ENCODE measurements at places on chromosomes 7 and 10.

DNA sequence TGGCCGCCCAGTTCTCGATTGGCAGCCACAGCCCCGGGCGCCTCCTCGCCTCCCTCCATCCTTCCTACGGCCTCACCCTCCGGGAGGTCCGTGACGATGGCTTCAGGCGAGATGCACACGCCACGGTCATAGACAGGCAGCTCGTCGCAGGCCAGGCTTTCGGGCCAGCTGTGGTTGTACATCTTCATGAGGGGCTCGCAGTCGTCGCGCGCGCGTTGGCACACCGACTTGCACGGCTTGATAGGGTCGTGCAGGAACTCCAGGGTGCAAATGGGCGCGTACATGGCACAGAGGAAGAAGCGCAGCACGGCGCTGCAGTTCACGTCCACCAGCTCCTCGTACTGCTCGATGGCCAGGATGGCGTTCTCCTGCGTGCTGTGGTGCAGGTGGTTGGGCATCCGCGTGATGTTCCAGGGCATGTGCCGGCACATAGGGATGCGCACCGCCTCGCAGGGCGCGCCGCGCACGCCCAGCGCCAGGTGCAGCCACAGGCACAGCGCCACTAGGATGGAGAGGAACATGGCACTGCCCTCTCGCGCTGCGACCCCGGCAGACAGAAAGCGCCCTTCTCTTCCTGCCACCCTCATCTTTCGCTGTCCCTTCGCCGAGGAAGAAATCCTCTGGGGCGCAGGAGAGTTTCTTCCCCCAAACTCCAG lies 472 bp downstream of the SFRP4 start:
- no peaks in the 10 kb centered on the region for H3K36me3 ChIP-seq
- no peak overlapping the region for H3K27ac ChIP-seq
- H3K27me3 ChIP-seq, result no peaks in the 10 kb centered on the region
- H3K4me1 ChIP-seq, result peaks cover 4% of the 10 kb centered on the region

DNA sequence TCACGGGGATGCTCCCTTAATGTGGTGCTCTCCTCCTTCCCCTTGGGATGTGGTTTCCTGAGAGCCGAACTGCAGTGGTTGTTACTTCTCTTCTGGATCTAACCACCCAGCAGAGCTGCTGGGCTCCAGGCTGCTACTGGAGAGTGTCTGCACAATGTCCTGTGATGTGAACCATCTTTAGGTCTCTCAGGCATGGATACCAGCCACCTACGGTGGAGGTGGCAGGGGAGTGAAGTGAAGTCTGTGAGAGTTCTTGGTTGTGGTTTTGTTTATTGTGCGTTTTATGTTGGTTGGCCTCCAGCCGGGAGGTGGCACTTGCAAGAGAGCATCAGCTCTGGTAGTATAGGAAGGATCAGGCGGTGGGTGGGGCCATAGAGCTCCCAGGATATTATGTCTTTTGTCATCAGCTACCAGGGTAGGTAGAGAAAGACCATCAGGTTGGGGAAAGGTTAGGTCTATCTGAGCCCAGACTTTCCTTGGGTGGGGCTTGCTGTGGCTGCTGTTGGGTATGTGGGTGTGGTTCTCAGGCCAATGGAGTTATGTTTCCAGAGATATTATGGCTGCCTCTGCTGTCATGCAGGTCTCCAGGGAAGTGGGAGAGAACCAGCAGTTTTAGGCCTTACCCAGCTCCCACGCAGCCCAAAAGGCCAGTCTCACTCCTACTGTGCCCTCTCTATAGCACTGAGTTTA lies 87.9 kb downstream of the KIF20B start:
- no peaks in the 10 kb centered on the region for H3K4me1 ChIP-seq
- H3K36me3 ChIP-seq, result no peaks in the 10 kb centered on the region

- H3K27me3 ChIP-seq, result no peaks in the 10 kb centered on the region
- DNase-seq, result no peak
- no peaks in the 10 kb centered on the region for H3K36me3 ChIP-seq
- no peak overlapping the region for H3K4me3 ChIP-seq
- no peaks in the 10 kb centered on the region for H3K4me1 ChIP-seq
These were observed 110.4 kb downstream of the SH2D4B start for GRCh38 chr10:80648106-80648505.

- no peak for DNase-seq
- no peaks in the 10 kb centered on the region for H3K36me3 ChIP-seq
- H3K27me3 ChIP-seq, result no peaks in the 10 kb centered on the region
- H3K27ac ChIP-seq, result no peak overlapping the region
- H3K4me3 ChIP-seq, result no peak overlapping the region
- no peaks in the 10 kb centered on the region for H3K4me1 ChIP-seq
These were observed 213.4 kb downstream of the PPP1R3A start for GRCh38 chr7:113705439-113705838.

- DNase-seq, result no peak
- no peak overlapping the region for H3K27ac ChIP-seq
- H3K4me3 ChIP-seq, result no peak overlapping the region
- no peaks in the 10 kb centered on the region for H3K4me1 ChIP-seq
- no peaks in the 10 kb centered on the region for H3K27me3 ChIP-seq
- H3K36me3 ChIP-seq, result no peaks in the 10 kb centered on the region
These were observed 1.1 kb downstream of the ADRA2A start for GRCh38 chr10:111077785-111078504.

Measured in MM.1S (cell line).